ENCODE measurements at places on chromosomes 16 and 17.

- DNase-seq, result no peak
These were observed 645 bp upstream of the ELMO3 start for GRCh38 chr16:67198238-67198734.

- DNase-seq, result no peak
These were observed 431.2 kb downstream of the SLC39A11 start for GRCh38 chr17:72661116-72661944.

DNA sequence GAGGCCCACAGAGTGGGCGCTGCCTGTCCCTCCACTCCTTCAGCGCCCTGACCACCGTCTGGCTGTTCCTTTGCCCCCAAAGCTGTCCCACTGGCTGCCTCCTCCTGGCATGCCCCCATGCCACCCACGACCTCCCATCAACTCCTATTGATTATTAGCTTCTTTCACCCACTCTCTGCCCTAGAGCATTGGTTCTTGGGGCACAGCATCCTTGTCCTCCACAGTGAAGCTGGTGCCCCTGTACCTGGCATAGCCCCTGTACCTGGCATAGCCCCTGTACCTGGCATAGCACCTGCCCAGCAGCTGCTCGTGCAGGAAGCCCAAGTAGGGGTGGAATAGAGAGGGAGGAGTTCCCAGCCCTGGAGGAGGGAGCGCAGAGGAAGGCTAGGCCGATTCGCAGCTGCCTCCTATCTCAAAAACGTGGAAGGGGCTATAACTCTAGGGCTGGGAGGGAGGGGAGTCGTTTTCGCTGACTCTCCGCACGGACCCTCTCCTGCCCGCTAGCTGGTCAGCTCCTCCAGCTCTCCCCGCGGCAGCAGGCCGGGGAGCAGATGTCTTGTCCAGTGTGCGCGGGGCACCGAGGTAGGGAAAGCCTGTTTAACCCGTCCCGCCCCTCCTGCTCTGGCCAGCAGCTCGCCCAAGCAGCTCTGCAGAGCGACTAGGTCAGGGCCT is 5.7 kb upstream of the ACTG1 start:
- DNase-seq, result no peak

DNA sequence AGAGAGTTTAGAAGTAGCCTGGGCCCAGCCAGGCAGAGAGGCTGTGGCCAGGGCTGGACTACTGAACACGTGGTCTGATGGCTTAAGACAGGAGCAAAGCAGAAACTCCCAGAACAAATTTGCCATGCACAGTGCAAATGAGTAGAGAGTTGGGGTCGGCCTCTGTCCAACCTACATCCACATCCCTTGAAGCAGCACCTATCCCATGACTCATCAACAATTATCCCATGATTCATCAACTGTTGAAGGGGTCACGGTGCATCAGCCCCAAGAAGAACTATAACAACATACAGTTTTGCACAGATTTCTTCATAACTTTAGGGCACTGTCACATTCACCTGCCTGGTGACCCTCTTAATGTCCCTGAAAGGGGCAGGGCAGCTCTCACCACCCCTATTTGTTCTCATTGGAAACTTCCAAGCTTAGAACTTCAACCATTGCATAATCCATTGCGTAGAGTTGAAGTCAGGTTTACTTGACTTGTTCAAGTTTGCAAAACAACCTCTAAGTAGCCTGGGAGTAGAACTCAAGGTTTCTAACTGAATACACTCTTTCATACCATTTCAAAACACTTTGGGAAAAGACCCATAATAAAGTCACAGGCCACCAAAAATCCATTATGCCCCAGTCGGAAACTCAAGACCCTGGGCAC is 235.2 kb upstream of the CDH5 start:
- DNase-seq, result no peak

DNA sequence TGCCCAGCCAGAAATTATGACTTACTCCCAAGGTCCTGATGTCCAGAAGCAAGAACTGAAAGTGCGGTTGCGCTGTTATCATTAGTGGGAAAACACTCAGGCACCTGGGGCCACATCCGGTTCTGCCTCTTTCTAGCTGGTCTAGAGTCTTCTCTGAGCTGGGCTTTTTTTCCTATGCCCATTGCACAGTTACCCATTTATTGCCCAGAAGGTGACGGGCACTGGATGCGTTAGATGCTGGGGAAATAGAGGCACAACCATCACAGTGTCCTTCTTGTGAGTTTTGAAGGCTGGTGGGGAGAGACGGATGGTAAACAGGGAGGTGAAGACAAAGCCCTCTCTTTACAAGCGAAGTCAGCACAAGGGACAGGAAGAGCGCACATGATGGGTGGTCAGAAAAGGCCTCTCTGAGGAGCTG is 37.7 kb downstream of the PLCG2 start:
- DNase-seq, result no peak

DNA sequence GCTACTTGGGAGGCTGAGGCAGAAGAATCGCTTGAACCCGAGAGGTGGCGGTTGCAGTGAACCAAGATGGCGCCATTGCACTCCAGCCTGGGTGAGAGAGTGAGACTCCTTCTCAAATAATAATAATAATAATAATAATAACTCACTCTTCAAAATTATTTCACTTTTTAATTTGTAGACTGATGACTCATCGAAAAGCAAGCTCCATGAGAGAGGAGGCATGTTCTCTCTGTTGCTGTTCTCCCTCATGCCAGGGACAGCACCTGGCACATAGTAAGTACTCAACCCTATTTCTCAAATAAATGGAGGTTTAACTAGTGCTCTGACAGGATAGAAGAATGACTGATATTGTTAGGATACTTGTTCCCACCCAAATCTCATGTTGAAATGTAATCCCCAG is 265.3 kb downstream of the CEP112 start:
- no peak for DNase-seq

DNA sequence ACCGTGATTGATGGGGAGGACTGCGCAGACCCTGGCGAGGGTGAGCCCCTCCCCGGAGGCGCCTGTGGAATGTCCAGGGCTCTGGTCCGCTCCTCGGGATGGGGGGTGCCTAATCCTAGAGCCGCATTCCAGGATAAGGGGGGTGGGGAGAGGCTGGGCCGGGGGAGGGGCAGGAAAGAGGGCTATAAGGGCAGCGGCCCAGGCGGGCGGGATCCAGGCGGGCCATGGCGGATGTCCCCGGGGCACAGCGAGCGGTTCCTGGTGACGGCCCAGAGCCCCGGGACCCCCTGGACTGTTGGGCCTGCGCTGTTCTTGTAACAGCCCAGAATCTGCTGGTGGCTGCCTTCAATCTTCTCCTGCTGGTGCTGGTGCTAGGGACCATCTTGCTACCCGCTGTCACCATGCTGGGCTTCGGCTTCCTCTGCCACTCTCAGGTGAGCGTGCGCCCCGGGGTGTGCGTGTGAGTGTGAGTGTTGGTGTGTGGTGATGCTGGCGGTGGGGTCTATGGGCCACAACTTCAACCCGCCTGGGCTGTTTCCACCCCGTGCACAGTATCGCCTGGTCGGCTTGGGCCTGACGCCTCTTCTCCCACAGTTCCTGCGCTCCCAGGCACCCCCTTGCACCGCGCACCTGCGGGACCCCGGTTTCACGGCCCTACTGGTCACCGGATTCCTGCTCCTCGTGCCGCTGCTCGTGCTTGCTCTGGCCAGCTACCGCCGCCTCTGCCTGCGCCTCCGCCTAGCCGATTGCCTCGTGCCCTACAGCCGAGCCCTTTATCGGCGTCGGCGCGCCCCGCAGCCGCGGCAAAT is at the start of gene TMEM88:
Gene TMEM88, plus strand, starts transcription at position 216 of the 809 bp plus-strand sequence. Its CDS starts 9 bp downstream, at position 225.
- DNase-seq, result no peak

GRCh38 chr17:320139-320538 is 32.5 kb downstream of the RPH3AL start:
- no peak for DNase-seq

DNA sequence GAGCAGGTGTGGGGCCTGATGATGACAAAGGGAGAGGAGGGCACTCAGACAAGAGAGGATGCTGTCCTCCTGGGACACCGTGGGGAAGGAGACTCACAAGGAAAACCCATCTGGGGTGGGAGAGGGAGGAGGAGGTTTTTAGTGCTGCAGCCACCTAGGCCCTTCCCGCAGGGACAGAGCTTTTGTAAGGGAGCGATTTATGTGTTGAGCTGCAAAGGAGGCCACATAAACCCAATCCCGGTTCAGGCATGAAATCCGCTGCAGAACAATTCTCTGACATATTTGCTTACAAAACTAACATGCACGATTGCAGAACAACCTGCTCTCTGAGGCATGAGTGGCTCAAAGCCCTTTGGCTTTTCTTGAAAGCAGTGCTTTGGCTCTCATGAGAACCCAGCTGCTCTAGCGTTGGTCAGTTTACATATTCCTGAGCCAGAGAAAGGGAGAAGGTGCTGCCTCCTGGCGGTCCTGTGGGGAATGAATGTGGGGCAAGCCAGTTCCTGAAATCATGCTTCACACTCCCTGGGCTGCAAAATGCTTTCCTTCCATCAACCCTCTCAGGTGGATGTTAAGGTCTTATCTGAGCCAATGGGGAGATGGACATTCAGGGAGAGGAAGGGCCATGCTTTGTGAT is 122.4 kb upstream of the NLRP1 start:
- DNase-seq, result no peak

DNA sequence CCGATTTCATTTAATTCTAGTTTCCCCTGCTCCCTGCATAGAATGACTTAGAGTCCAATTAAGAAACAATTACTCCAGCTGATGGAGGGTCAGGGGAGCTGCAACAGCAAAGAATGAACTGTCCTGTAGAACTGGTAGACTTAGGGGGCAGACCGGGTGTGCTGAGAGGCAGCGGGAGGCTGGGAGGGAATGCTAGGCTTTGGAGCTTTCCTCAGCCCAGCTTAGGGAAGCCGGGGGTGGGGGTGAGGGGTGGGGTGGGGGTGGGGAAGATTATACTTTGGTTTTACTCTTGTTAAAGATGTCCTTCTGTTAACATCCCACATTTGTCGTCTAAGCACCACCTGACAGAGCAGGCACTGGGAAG is 458.6 kb upstream of the ASIC2 start:
- no peak for DNase-seq

GRCh38 chr17:28317099-28317965 is 1.7 kb upstream of the TMEM97 start:
- DNase-seq, result no peak

DNA sequence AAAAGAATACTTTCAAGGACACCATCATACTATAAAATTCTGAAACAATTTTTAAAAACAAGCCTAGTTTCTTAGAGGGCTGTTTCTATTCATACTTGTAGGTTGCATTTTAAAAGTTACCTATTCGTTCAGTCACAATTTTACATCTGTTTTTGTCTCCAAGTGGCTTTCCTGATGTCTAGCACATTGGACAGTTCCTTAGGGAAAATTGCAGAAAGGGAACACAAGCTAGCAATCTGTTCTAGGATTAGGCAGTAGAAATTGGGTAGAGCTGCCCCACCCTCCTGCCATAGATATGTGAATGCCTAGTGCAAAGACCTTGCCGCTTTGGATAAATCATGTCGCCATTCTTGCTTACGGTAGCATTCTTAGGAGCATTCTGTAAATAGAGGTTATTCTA is 358.9 kb downstream of the RBFOX1 start:
- no peak for DNase-seq

- DNase-seq, result no peak
These were observed 50.8 kb downstream of the ZFHX3 start for GRCh38 chr16:72997141-72997542.

- no peak for DNase-seq
These were observed 56.4 kb downstream of the MPRIP start for GRCh38 chr17:17098551-17099179.

DNA sequence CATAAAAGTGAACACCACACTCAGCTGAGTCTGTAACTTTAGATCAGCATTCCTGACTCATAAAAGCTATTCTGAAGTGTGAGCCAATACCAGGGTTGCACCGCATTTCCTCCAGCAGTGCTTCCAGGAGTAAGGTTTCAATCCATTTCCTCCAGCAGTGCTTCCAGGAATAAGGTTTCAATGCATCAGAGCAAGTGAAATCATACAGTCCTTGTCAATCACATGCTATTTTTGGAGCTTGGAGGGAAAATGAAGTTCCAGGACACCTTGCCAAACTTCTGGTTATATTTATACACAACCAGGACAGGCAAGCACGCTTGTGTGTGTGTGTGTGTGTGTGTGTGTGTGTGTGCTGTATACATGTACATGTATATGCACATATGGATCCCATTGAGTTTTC is 327.6 kb downstream of the GRIN2A start:
- DNase-seq, result no peak

- no peak for DNase-seq
These were observed 14.1 kb downstream of the RMI2 start for GRCh38 chr16:11359370-11359769.

DNA sequence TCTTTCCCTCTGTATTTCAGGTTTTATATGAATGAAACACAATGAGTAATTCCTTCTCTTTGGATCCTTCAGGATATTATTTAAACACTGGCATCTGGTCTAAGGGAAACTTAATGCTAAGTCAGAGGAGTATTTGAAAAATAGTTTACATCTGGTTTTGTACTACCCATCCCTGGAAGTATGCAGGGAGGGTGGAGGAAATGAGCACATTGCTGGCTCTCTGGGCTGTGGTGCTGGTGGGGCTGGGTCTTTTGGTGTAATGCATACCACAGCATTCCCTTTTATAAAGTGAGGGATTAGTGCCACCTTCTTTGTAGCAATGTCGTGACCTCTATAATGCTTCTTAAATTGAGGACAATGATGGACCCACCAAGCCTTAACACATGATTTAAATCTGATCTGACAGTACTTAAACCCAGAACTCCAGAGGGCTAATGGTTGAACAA is 105.5 kb upstream of the AXIN2 start:
- DNase-seq, result no peak

Data from NCI-H2081 treated with DMSO at 0.1 percent for 48 hours (cell line).